ENCODE measurements at places on chromosomes 5 and 9. TPM values are rescaled to one million over a fixed set of nuclear protein-coding genes. Genes with fewer than 3 reads are reported as not detected.

The ALG2 gene
- total RNA-seq: 47.5 TPM

The PCDHB3 gene
- total RNA-seq: 1.1 TPM

The ACTL7B gene
- total RNA-seq: not detected

The BHMT gene
- not detected for total RNA-seq

The MLANA gene
- total RNA-seq: not detected

The MARCOL gene
- total RNA-seq: not detected

The HBEGF gene
- total RNA-seq: 12.1 TPM

The C6 gene
- total RNA-seq: not detected

The SLC34A1 gene
- total RNA-seq: not detected

The ATOX1 gene
- total RNA-seq: 45.1 TPM

The ZNF366 gene
- 1.9 TPM for total RNA-seq

The IGFBPL1 gene
- total RNA-seq: 0.13 TPM

The SEMA4D gene
- 4.9 TPM for total RNA-seq

The DDX4 gene
- total RNA-seq: not detected

The GZMA gene
- total RNA-seq: 0.13 TPM

The ACO1 gene
- total RNA-seq: 41.8 TPM

The CER1 gene
- total RNA-seq: not detected

The C9orf50 gene
- not detected for total RNA-seq

The SOWAHA gene
- total RNA-seq: not detected

The UHRF2 gene
- 59.8 TPM for total RNA-seq

The RNF208 gene
- total RNA-seq: under 0.01 TPM

The IFNA2 gene
- total RNA-seq: not detected

The CSF2 gene
- total RNA-seq: 0.13 TPM

The RANBP17 gene
- 4.5 TPM for total RNA-seq

The SMIM32 gene
- not detected for total RNA-seq

The SPTAN1 gene
- total RNA-seq: 472 TPM

The CLK4 gene
- 13.5 TPM for total RNA-seq

The CDH10 gene
- total RNA-seq: under 0.01 TPM

The SPATA31D4 gene
- total RNA-seq: not detected

The FBLL1 gene
- 1.1 TPM for total RNA-seq

The ZNF879 gene
- total RNA-seq: 2.6 TPM

The LHX6 gene
- 1.9 TPM for total RNA-seq

The SPINK6 gene
- not detected for total RNA-seq

The TMEM252 gene
- total RNA-seq: not detected

The LNPEP gene
- 27.5 TPM for total RNA-seq

The SLC46A2 gene
- not detected for total RNA-seq

The TSSK1B gene
- not detected for total RNA-seq

The PCDHGA5 gene
- total RNA-seq: 0.63 TPM

The QRFP gene
- total RNA-seq: not detected

The TPPP gene
- 0.13 TPM for total RNA-seq

The SCGB3A2 gene
- not detected for total RNA-seq

The PCDHA1 gene
- total RNA-seq: not detected

The CATSPER3 gene
- total RNA-seq: 0.13 TPM

The PLAC8L1 gene
- total RNA-seq: not detected

The LECT2 gene
- total RNA-seq: not detected

The DMRT3 gene
- not detected for total RNA-seq

Measured in dermis microvascular lymphatic vessel endothelial cell (primary cell).